Caco-2 (cell line): ENCODE measurements at places on chromosomes 7 and 10. TPM values are rescaled to one million over a fixed set of nuclear protein-coding genes. Genes with fewer than 3 reads are reported as not detected.

Gene CALCR
- total RNA-seq: 0.30 TPM in 1 of 2 replicates, not detected in the other

- no peak overlapping the region for H3K27ac ChIP-seq
- DNase-seq: no peak
- H3K27me3 ChIP-seq: no peaks in the 10 kb centered on the region
- no peak overlapping the region for H3K4me3 ChIP-seq
Observed at GRCh38 chr10:31709028-31709427, 219.6 kb downstream of the ARHGAP12 start.

GRCh38 chr10:62638062-62638477 lies 166.4 kb upstream of the ADO start:
- H3K36me3 ChIP-seq: no peaks in the 10 kb centered on the region
- DNase-seq: no peak
- no peaks in the 10 kb centered on the region for H3K4me1 ChIP-seq
- H3K27me3 ChIP-seq: no peaks in the 10 kb centered on the region; the same call in 1 of the 2 replicates
- H3K4me3 ChIP-seq: no peak overlapping the region

DNA sequence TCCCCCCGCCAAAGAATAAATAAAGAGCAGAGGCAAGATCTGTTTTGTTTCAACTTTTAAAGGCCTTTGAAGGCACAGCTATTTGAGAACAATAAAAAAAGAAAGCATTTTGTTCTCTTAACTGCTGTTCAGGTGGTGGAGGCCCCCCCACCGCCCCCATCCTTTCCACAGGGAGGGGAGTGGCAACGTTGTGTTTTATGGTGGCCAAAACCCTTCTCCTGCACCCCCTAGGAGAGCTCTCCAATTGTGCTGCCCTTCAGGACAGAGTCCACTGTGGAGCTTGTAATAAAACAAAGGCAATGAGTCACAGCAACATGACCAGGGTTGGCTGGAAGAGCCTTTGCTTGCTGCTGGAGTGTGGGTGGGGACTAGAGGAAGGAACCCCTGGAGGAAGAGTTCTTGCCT lies 987.9 kb downstream of the KCNMA1 start:
- H3K4me1 ChIP-seq: peaks cover 14% of the 10 kb centered on the region
- H3K27ac ChIP-seq: no peak overlapping the region
- no peaks in the 10 kb centered on the region for H3K27me3 ChIP-seq

Gene ZNF467
- total RNA-seq: 1.1 and 1.7 TPM in 2 replicates

Gene NUTM2A
- total RNA-seq: 0.21 and 0.23 TPM in 2 replicates

Gene MACC1
- total RNA-seq: 87.7 and 96.7 TPM in 2 replicates

DNA sequence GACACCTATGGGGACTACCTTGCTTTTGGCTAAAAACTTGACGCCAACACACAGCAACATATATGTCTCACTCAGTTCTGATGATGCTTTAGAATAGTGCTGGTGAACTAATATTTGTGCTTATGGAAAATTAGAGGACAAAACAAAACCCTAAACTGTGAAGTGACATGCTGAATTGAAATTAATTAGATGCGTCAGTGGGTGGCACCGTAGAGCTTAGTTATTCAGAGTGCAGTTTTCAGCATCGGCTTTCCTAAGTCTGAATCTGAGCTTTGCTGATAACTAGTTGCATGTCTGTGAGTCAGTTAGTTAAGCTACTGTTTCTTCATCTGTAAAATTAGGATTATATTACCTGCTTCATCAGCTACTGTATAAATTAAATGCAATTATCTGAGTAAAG lies 245.0 kb upstream of the SORCS1 start:
- no peak overlapping the region for H3K27ac ChIP-seq
- no peaks in the 10 kb centered on the region for H3K36me3 ChIP-seq
- H3K4me3 ChIP-seq: no peak overlapping the region
- H3K27me3 ChIP-seq: no peaks in the 10 kb centered on the region
- H3K4me1 ChIP-seq: no peaks in the 10 kb centered on the region

DNA sequence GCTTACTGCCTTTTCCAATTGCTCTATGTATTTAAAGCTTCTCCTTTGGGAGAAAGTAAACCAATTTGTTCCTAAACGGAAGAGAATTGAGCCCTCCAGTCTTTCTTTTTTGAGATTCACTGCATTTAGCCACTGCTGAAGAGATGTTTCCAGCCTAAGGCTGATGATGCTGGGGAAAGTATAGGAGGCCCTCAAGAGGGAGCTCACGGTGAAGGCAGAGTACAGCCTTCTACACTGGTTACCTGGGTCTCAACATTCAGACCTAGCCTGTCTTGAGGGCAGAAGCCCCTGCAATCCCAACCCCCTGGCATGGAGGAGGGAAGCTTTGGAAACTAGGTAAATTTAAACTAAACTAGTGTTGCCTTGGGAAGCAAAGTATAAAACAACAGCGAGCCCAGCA lies 316.7 kb upstream of the TPK1 start:
- no peaks in the 10 kb centered on the region for H3K27me3 ChIP-seq
- H3K36me3 ChIP-seq: no peaks in the 10 kb centered on the region
- no peak overlapping the region for H3K4me3 ChIP-seq
- DNase-seq: no peak

DNA sequence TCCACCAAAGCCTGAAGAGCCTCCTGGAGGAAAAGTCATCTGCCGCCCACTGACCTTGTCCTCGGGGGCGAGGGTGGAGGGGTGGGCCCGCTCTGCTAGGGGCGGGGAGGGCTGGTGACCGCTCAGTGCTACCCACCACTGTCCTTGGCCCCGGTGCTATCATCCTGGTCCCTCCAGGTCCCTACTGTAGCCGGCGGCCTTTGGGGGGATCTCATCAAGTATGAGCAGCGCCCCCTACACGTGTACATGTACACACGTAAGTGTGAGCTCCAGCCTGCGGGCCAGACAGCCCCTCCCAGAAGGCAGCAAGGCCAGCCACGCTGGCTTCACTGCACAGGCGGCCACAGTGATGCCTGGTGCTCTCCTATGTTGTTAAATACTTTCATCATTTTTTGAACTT lies 19.6 kb downstream of the TTYH3 start:
- H3K27me3 ChIP-seq: no peaks in the 10 kb centered on the region
- no peak overlapping the region for H3K27ac ChIP-seq
- peaks cover 1% of the 10 kb centered on the region; the same call in 1 of the 2 replicates for H3K36me3 ChIP-seq
- DNase-seq: no peak
- H3K4me1 ChIP-seq: no peaks in the 10 kb centered on the region

DNA sequence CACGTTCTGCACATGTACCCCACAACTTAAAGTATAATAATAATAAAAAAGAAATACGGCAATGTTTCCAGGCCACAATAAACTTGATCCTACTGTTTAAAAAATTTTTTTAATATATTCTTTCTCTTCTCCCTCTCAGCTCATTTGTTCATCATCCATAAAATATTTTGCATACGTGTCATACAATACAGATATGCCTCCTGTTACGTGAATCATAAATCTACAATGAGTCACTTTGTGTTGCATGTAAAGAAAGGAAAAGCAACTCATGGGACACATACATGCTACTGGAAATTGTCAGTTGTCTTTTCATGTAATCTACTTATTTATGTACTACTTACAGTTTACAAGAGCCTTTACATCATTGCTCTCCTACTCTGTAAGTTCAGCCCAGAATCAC lies 1.1 kb upstream of the TECTB start:
- DNase-seq: no peak
- no peak overlapping the region for H3K27ac ChIP-seq
- H3K27me3 ChIP-seq: no peaks in the 10 kb centered on the region
- peaks cover 35% of the 10 kb centered on the region for H3K4me1 ChIP-seq

- H3K27me3 ChIP-seq: peaks cover 2% of the 10 kb centered on the region
- H3K4me3 ChIP-seq: peak overlapping the region; percentile 29
- DNase-seq: no peak
- H3K27ac ChIP-seq: peak overlapping the region; percentile 26
- H3K4me1 ChIP-seq: peaks cover 12% of the 10 kb centered on the region
Observed at GRCh38 chr10:100654782-100655325, 90.5 kb upstream of the PAX2 start.

Gene CCNY
- total RNA-seq: 111 and 122 TPM in 2 replicates
